ENCODE measurements at places on chromosomes 13 and 19.

DNA sequence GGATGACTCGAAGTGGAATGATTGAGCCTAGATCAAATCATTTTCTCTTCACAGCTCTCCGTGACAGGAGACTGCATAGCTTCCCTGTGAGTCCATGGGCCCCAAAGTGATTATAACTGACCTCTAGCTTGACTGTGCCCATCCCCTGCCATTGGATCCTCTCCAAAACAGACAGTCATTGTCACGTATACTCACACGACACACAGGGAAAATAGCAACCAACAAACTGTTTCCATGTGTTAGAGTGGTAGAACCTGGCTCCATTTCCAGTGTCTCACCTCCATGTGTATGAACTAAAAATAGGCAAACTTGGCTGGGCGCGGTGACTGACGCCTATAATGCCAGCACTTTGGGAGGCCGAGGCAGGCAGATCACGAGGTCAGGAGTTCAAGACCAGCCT, 48.8 kb upstream of the NPAS1 start:
- no peak for DNase-seq

DNA sequence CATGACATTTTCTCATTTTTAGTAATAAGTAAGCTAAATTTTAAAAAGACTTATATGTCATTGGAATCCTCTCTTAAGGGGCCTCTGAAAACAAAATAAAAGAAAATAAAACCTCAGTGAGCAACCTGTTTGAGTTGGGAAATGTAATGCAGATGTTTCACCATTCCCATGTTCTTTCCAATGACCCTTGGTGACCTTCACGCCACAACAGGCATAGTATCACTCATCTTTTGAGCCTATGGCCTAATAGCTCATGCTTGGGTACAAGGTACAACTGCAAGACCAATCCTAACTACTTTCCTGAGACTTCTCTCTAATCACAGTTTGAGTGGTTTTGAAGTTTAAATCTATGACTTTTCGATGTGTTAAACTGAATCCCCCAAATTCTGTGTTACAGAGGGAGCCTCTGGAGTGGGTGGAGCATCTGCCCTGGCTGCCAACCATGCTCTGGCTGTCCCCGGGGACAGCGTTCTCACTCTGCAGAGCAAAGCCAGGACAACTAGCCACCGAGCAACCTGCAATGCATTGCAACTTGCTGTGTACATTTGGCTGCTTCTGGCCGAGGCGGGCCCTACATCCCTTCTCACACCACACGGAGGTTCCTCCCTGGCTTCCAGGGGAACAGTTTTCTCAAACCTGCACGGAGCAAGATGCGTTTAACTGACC, 307.9 kb upstream of the MAB21L1 start:
- DNase-seq = no peak

GRCh38 chr13:101944521-101944920, 457.3 kb downstream of the FGF14 start:
- no peak for DNase-seq

GRCh38 chr13:100305398-100305797, 216.5 kb downstream of the PCCA start:
- no peak for DNase-seq

- DNase-seq = no peak
Observed at GRCh38 chr13:52371736-52372247, 34.2 kb downstream of the THSD1 start.

DNA sequence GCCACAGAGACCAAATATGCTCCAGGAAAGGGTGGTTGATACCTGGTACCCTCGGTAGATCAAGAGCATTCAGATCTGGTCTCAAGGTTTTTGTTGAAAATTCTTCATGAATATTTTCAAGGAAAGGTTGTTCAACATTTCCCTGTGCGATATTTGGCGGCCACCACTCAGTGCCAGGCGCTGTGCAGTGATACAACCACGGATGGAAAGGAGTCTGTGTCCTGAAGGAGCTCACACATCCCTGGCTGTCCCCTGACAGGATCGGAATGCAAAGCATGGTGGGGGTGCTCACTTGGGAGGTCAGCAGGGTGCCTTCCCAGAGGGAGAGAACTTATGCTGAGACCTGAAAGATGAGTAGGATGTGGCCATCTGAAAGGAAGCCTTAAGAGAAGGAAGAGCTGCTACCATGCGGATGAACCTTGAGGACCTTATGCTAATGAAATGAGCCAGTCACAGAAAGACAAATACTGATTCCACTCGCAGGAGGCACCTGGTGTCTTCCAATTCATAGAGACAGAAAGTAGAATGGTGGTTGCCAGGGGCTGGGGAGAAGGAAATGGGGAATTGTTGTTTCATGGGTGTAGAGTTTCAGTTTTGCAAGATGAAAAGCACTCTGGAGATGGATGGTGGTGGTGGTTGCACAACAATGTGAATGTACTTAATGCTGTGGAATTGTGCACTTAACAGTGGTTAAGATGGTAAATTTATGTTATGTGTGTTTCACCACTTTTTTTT, 41.6 kb downstream of the HSPH1 start:
- DNase-seq = no peak

- no peak for DNase-seq
Observed at GRCh38 chr19:3225677-3226093, 1.2 kb downstream of the CELF5 start.

- no peak for DNase-seq
Observed at GRCh38 chr19:3098141-3098514, 4.0 kb downstream of the GNA11 start.

GRCh38 chr19:39200803-39201115, 3.3 kb downstream of the SYCN start:
- DNase-seq = no peak

- DNase-seq = peak; percentile 76
Observed at GRCh38 chr19:18091217-18091608, 4.5 kb upstream of the IL12RB1 start.

- DNase-seq = no peak
Observed at GRCh38 chr19:9847087-9847671, 12.1 kb downstream of the PIN1 start.

DNA sequence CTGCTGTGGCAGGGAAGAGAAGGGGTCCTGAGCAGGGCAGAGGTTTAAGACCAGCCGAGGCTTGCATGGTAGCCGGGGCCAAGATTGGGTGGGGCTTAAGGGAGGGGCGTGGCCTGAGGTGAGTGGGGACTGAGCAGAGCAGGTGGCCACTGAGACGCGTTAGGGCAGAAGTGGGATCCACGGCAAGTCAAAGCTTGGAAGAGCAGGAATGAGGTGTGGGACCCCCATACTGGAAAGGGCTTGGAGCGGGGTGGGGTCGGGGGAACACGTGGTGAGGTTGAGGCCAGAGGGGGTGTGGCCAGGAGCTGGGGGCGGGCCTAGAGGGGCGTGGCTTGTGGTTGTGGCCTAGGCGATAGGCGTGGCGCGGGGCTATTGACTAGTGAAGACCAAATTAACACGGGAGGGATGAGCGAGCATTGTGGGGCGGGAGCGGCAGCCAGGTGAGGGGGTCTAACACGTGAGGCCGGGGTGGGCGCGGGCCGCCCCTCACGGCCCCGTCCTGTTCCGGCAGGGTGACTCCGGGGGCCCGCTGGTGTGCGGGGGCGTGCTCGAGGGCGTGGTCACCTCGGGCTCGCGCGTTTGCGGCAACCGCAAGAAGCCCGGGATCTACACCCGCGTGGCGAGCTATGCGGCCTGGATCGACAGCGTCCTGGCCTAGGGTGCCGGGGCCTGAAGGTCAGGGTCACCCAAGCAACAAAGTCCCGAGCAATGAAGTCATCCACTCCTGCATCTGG, 3.3 kb downstream of the CFD start:
- DNase-seq = peak; percentile 73

GRCh38 chr19:18576383-18576782, 4.7 kb downstream of the UBA52 start:
- DNase-seq = no peak

GRCh38 chr19:33508941-33509614, 12.5 kb downstream of the PEPD start:
- no peak for DNase-seq

GRCh38 chr19:57008432-57008831, 111.4 kb upstream of the USP29 start:
- DNase-seq = no peak

- DNase-seq = no peak
Observed at GRCh38 chr13:84645196-84646012, 763.1 kb upstream of the SLITRK1 start.

GRCh38 chr13:40102360-40102727, 446.9 kb downstream of the COG6 start:
- DNase-seq = no peak

DNA sequence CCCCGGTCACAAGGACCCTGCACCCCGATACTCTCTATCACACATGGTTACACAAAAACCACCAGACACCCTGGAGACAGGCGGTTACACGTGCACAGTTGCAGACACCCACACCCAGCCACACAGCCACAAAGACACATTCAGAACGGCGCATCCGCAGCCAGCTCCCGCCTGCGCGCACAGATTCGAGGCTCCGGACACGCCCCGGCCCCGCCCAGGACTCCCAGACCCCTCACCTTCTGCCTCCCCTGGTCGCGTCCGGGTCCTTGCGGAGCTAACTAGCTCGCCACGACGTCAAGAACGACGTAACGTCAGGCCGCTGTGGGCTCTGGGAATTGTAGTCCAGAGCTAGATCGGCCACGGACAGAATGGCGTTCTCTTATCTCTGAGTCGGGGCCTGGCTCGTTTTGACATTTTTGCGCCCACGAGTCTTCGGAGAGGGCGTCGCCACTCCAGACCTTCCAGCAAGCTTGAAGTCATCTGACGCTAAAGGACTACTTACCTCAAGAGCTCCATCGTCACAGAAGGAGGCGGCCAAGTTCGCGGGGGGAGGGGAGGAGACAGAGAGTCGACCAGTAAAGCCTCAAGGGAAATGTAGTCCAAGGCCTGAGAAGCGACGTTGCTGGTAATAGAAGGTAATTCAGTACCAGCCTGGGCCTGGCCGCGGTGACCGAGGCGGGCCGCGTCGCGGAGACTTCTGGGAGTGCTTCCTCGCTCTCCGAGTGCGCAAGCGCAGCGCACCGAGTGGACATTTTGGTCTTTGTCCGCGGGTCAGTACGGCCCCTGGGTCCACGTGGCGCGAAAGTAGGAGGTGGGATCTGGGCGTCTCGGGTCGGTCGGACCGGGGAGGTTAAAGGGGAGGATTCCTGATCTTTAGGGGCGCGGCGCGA, at the start of the genes ZNF146 and ZNF565:
Gene ZNF146, plus strand, starts transcription at position 721 of the 890 bp plus-strand sequence. CDS start 21,335 bp downstream, outside the sequence.
Gene ZNF565, minus strand, starts transcription at position 280 of the 890 bp plus-strand sequence. CDS start 12,680 bp downstream, outside the sequence.
- DNase-seq = peak; percentile 92

DNA sequence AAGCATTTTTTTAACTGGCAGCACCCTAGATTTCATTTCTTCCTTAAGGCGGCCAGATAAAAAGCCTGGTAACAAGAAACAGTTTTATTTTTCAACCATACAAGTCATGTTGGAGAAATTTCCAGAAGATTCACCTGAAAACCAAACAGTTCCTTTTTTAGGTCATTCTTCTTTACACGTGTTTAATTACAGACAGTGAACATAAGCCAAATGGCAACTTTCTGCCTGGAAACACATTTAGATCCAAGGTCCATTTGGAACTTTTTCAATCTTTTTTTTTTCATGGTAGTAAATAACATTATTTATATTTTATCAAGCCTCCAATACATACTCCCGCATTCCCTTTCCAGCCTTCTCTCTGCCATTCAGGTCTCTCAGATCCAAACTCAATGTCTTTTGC, 886.1 kb upstream of the MIR17HG start:
- no peak for DNase-seq

GRCh38 chr13:98493042-98493712, 83.7 kb downstream of the STK24 start:
- no peak for DNase-seq

GRCh38 chr19:12052091-12052496, 667 bp downstream of the ZNF878 start:
- no peak for DNase-seq

DNA sequence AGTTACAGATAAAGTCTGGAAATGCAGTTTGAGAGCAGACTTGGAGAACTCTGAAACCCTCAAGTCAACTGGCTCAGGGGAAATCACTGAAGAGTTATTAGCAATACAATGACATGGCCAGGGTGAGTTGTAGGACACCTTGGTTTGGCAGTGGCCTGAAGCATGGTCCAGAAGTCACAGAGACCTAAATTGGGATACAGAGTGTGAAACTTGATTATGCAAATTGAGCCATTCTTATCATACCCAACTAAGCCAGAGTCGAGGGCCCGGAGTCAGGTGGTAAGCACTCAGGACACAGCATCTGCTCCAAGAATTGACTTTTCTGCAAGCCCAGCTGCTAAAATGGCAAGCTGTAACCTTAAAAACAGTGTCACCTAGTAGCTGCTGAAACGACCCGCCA, 224.5 kb downstream of the DCLK1 start:
- no peak for DNase-seq

GRCh38 chr13:86900906-86901305, 770.3 kb upstream of the SLITRK5 start:
- no peak for DNase-seq

DNA sequence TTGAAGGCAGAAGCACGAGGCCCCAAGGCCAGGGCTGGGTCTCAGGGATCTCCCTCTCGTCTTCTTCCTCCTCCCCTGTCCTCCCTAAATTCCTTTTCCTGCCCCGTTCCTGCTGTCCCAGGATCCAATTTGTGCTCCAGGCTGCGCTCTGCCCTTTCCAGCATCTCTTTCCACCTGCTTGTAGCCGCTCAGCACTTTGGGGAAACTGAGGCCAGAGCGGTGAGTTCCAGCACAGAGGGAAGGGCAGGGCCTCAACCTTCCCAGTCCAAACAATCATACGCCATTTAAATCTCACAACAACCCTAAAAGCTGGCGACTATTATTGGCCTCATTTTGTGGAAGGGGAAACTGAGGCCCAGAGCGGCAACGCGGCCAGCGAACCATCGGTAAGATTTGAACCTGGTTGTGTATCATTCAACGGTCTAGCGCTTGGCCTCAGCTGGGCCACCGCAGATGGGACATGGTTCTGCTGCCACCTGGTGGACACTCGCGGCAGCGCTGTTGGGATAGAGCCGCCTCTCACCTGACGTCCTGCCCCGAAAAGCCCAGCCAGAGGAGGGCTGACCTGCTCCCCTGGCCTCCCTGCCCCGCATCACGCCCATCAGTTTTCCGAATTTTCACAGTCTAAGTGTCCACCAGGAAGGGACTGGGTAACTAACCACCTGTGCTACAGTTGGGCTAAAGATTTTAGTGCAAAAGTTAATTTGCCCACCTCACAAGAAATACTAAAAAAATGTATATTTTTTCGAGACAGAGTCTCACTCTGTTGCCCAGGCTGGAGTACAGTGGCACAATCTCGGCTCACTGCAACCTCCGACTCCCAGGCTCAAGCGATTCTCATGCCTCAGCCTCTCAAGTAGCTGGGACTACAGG, 4.2 kb upstream of the RPL18A start:
- peak; percentile 82 for DNase-seq

DNA sequence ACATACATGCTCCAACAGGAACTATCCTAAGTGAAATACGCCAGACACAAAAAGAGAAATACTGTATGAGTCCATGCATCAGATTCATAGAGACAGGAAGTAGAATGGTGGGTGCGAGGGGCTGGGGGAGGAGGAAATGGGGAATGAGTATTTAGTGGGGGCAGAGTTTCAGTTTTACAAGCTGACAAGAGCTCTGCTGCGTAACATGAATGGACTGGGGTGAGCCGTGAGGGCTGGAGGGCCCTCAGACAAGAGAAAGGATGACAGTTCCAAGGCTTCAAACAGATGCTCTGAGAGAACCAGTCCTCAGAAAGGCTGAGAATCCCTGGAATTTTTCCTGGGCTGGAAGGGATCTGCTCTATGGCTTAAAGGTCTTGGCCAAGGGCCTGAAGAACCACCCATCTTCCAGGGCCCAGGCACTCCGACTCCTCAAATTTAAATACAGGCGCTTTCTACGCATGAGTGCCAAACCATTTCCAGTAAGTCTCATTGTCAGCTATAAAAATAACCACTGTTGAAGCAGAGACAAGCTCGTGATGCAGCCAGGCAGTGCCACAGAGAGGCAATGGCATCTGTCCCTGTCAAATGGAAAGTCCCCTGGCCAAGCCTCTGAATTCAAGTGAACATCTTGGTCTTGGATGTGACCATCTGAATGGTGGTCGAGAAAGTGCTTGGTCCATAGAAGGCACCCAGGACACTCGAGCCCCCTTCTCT, 17.5 kb downstream of the KLF2 start:
- no peak for DNase-seq

All from activated effector memory CD4-positive, alpha-beta T cell treated with Interleukin-2 at 50 U/mL for 16 hours (primary cell).